ENCODE measurements at places on chromosomes 12 and 14.
A peak's percentile ranks its signal among the peaks of the same experiment; 100 is the strongest.

- peak; percentile 88 for DNase-seq
These were observed 12.4 kb downstream of the CALM1 start for GRCh38 chr14:90409209-90409730.

DNA sequence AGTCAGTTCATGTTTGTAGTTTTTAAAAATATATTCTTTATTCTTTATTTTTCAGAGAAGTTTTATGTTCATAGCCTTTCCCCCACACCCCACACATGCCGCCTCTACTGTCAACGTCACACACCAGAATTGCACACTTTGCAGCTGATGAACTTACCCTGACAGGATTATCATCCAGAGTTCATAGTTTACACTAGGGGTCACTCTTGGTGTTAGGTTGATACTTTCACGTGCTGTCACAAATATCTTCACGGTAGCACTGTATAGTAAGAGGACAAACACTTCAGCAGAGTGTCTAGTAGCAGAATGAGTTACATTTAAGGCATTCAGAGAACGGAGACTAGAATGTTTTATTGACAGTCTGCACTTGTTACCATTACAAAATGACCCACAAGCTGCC, 5.1 kb downstream of the DPPA3 start:
- peak; percentile 1 for DNase-seq

- peak; percentile 36 for DNase-seq
These were observed 475 bp upstream of the PCNX1 start for GRCh38 chr14:70906793-70907175.

DNA sequence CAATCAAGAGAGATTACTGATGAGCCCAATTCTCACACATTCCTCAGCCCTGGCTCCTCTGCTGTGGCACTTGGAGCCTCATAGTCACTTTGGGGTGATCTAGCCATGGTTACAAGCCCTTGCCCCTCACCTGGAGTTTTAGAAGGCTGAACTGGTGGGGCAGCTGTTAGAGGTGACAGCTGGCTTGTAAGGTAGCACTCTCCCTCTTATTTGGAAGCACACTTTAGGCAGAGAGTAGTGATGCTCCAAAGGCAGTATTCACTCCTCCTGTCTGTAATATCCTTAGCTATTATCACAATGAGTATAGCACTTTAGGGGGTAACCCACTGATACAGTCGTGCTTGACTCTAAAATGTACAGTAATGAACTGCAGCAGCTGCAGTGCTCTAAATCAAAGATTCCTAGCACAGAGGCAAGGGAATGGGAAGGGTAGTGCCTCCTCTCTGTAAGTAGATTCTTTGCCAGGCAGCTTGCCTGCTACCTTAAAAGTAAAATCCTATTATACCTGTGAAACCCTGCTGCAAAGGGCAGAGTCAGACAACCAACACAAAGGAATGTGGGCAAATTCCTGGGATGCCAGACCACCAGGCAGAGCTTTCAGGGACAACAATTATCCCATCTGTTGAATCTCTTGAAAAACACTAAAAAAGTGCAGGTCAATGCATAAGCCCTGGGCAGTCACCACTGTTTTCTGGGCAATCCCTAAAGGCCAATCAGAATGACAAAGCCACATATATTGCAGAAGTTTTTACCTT, 336.3 kb downstream of the NOVA1 start:
- DNase-seq: no peak

DNA sequence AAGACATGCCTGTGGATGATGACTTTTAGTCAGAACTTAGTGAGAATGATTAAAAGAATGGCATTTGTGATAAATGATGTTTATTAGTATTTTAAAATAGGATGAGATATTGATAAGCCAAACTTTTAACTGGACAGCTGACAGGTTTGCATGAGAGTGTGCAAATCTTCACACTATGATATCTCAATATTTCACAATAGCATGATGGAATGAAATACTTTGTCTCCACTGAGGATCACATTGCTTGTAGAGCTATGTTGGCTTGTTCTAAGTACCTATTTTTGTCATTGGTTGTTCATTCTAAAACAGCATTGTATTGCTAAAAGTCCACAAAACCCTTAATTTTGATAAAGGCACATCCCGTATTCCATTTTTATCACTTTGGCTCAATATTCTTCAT, 322.1 kb downstream of the ACSS3 start:
- no peak for DNase-seq

- DNase-seq: no peak
These were observed 228.4 kb downstream of the SPTSSA start for GRCh38 chr14:34233619-34234018.

GRCh38 chr14:96512602-96513397, 10.6 kb downstream of the PAPOLA start:
- peak; percentile 20 for DNase-seq

DNA sequence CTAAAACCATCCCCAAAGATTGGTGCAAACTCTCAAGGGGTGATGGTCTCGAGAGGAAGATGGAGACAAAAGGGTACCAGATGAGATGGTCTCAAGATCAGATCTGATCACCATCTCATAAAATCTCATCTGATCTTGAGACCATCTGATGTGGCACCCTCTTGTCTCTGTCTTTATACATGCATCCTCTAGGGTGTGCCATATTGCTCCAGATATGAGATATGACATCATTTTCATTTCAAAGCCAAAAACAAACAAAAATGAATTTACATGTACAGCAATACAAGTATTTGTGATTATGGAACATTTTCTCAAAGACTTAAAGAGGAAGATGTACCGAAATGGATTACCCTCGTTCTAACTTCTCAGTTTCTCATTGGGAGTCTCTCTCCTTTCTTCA, 787.2 kb downstream of the GALC start:
- DNase-seq: peak; percentile 10

- DNase-seq: peak; percentile 11
These were observed 11.7 kb upstream of the BATF start for GRCh38 chr14:75510547-75510946.

DNA sequence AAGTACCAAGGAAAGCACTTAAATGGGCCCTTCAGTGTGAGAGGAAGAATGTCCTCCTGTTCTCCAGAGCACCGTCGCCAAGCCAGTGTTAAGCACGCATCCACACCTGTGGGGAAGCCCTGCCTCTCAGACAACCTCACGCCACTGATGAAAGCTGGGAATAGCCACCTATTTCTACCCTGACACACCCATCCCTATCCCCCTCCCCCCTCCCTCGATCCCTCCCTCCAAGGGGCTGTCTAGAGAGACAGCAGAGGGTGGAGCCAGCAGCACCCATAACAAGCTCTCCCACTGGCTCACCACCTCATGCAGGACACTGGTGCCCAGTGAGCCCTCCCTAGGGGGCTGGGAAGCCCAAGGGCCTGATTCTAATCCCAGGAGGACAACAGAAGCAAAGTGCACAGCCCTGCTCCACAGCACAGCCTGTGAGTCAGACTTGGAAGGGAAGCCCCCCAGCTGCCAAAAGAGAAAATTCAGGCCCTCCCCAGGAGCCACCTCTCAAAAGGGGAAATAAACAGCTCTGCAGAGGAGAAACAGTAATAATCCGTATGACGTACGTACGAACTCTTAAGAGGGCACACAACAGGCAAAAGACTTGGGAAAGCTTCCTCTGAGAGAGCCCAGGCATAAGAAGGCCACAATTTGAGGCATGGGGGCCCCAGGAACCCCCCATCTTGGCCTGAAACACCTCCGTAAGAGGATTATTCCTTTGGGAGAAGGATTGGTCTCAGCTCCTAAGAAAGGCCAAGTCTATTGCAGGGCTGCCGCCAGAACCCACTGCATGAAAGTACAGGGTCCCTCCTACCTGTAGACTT, 7.8 kb downstream of the PITPNM2 start:
- no peak for DNase-seq

DNA sequence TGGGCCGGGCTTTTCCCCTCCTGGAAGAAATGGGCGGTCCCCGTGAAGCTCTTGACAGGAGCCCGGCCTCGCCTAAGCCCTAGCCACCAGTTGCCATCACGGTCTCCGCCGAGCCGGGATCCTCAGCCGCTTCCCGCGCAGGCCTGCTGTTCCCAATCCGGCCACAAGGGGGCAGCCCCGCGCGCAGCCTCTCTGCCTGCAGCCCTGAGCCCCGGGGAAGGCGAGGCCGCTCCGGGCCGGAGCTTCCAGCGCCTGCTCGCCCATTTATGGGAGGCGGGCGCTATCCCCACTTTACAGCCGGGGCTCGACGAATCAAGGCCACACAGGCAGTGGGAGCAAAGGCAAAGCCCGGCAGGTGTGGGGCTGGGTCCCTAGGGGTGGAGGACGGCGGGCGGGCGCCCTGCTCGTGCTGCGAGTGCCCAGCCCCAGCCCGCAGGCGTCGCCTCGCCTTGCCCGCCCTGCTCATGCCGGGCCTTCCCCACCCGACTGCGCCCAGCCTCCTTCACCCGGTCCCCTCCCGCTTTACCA, 61.5 kb downstream of the LGMN start:
- DNase-seq: peak; percentile 22

DNA sequence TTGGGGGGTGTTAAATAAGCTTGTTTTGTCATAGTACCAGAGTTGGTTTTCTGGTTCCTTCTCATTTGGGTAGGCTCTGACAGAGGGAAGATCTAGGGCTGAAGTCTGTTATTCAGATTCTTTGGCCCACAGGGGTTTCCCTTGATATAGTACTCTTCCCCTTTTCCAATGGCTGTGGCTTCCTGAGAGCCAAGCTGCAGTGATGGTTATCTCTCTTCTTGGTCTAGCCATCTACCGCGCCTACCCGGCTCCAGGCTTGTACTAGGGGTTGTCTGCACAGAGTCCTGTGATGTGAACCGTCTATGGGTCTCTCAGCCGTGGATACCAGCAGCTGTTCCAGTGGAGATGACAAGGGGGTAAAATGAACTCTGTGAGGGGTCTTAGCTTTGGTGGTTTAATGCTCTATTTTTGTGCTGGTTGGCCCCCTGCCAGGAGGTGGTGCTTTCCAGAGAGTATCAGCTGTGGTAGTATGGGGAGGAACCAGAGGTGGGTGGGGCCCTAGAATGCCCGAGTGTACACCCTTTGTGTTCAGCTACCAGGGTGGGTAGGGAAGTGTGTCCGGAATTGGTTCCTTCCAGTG, 209.7 kb downstream of the GPHN start:
- no peak for DNase-seq

DNA sequence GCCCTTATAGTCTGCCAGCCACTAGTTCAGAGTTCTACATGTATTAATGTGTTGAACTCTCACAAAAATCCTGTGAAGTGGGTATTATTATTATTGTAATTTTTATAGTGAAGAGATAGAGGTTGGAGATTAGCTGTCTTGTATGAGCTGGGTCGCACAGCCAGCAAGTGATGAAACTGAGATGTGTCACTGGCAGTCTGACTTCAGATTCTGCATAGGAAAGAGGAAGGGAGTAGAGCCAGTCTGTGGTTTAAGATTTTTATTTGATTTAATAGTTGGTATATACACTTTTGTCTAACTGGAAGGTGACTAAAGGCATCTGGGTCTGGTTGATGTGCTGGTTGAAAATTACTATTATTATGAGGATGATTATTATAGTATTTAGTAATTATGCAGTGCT, 5.8 kb upstream of the FRS2 start:
- DNase-seq: no peak

DNA sequence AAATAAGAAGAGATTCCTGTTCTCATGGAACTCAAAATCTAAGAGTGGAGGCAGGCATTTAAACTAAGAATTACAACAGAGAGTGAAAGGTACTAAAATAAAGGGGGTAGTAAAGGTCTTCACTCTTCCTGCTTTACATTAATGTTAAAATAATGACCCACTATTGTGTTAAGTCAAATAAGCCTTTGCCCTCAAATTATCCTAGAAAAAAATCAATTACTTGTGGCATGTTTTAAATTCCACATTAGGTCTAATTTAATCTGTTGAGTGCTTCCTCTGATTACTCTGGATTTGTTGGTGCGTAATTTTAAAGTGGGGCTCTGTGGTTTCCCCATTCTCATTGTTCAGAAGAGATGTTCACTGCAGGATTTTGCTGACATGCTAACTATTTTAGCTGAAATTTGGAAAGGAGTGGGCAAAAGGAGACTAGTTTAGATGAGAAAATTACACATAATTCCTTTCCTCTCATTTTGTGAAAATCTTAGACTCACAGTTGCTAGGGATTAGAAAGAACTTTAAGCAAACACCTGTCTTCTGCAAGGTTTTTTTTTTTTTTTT, 35.5 kb downstream of the BTG1 start:
- no peak for DNase-seq

- no peak for DNase-seq
These were observed 9.4 kb upstream of the SELPLG start for GRCh38 chr12:108642899-108643654.

- DNase-seq: no peak
These were observed 396.6 kb downstream of the NRXN3 start for GRCh38 chr14:78566859-78567172.

- DNase-seq: peak; percentile 83
These were observed 23.8 kb downstream of the BAZ1A start for GRCh38 chr14:34851395-34851794.

GRCh38 chr12:85956081-85956480, 82.0 kb downstream of the NTS start:
- DNase-seq: no peak

GRCh38 chr12:3489057-3489456, 1.9 kb upstream of the PRMT8 start:
- peak; percentile 91 for DNase-seq

DNA sequence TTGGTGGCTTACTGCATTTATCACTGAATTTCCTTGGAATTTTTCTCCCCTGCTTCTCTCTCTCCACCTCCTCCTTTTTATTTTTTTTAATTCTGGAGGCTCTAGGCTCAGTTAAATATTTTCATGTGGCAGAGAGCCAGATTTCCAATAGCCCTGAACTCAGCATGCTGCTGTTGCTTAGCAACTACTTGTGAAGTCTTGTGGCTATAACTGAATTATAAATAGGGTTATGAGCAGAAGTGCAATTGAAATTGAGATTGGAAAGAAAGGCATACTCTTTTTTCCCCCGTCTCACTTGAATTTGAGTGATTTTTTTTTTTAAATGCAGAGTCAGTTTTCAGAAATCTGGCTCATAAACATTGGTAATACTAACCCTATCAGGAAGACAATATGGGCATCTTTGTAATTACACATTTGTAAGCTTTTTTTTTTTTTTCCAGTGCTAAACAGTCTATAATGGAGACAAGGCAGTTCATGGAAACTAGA, 38.3 kb downstream of the ATF7IP start:
- peak; percentile 61 for DNase-seq

DNA sequence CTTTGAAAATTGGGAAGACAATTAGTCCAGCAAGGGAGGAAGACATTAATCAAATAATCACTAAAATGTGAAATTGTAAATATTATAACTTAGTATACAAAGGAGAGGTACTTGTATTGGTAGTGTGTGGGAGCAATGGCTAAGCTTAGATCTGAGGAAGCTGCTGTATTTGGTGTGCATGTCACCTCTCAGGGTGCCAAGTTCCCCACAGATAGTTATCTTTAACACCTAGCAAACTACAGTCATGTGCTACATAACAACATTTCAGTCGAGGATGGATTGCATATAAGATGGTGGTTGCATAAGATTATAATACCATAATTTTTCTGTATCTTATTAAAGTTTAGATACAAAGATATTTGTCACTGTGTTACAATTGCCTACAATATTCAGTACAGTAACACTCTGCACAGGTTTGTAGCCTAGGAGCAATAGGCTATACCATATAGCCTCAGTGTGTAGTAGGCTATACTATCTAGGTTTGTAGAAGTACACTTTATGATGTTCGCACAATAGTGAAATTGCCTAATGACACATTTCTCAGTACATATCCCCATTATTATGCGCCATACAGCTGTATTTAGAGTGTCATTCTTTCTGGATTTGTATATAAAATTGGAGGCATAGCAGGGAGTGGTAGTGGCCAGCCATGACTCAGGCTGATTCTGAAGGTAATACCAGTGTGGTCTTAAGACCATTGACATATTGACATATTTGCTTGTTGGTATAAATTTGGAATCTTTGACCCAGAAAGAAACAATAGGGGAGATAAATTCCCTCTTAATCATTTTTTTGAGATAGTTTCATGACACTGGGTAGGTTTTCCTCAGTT, 55.8 kb downstream of the RAD51B start:
- DNase-seq: no peak

- DNase-seq: no peak
These were observed 24.8 kb downstream of the PPP1R36 start for GRCh38 chr14:64574371-64575107.
